ENCODE measurements at places on chromosomes 4 and X.

- DNase-seq: no peak
Observed at GRCh38 chr4:185479507-185479971, 8.0 kb upstream of the CCDC110 start.

- no peak for DNase-seq
Observed at GRCh38 chr4:924107-925096, 7.7 kb downstream of the GAK start.

- DNase-seq: peak; percentile 84
Observed at GRCh38 chr4:92234393-92235176, 69.2 kb upstream of the GRID2 start.

DNA sequence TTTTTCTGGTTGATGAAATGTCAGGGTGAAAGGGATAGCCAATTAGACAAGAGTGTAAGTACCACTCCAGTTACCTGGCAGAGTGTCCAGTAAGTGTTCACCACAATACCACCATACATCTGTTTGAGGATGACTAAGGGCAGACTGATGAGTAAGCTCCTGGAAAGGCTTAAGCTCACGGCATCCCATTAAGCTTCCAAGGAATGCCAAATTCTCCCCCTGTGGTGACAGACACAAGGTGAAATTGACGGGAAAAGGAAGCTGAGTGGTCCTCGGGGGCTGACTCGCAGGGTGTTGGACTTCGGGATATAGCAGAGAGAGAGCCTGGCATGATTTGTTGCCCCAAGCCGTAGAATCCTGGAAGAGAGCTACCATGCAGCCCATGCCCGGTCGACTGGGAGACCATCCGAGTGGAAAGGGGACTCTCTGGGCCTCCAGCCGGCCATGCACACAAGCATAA lies 7.6 kb upstream of the BST1 start:
- peak; percentile 92 for DNase-seq

GRCh38 chr4:15598644-15599043 lies 56.5 kb downstream of the FBXL5 start:
- no peak for DNase-seq

GRCh38 chrX:123906557-123907316 lies 46.9 kb downstream of the XIAP start:
- no peak for DNase-seq

DNA sequence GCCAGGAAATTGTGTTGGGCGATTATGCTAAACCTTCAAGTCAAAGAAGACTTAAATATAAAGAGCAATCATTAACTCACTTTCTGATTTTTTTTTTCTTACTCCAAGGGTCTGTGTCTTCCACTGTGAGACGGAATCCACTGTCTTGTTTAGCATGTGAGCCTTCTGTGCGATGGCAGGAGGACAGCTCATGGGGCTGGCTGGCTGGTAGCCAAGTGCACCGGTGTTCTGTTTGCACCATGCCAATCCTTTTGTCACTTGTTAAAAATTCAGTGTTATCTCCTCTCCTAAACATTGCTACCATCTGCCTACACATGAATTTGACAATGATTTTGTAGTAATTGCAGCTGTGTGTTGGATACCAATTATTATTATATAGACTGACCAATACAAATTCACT lies 1056.3 kb upstream of the IGFBP7 start:
- no peak for DNase-seq

GRCh38 chrX:72532366-72532765 lies 40.3 kb downstream of the HDAC8 start:
- no peak for DNase-seq

DNA sequence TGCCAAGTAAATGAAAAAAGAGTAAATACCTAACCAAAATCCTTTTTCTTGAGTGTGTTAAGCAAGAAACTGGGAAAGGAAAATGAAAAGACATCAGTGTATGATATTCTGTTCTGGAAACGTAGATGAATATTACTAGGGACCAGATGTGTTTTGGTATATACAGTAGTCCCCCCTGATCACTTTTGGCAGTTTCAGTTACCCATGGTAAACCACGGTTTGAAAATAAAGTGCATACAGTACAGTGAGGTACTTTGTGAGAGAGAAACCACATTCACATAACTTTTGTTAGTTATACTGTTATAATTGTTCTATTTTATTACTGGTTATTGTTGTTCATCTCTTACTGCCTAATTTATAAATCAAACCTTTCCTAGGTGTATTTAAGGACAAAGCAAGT lies 250.9 kb downstream of the TENM3 start:
- DNase-seq: no peak

DNA sequence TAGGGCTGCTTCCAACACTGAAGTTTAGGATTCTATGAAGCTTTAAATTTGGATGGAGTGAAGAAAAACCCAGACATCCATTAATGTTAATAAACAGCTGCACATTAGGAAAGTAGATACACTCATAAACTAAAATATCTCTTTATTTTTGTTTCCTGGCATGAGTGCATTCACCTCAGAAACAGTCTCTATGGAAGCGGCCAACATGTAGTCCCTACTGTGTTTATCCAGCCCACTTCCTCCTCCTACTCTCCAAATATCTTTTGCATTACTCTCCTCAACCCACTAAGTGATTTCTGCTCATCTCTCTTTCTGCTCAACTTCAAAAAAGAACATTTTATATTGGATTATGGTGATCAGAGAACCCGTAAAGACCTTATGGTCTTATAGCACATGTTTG lies 180.3 kb upstream of the MXRA5 start:
- DNase-seq: no peak

GRCh38 chr4:2962614-2963174 lies 512 bp downstream of the NOP14 start:
- DNase-seq: no peak

- no peak for DNase-seq
Observed at GRCh38 chrX:9482408-9482807, 17.6 kb downstream of the TBL1X start.

- DNase-seq: no peak
Observed at GRCh38 chr4:8847764-8848163, 23.9 kb downstream of the HMX1 start.

DNA sequence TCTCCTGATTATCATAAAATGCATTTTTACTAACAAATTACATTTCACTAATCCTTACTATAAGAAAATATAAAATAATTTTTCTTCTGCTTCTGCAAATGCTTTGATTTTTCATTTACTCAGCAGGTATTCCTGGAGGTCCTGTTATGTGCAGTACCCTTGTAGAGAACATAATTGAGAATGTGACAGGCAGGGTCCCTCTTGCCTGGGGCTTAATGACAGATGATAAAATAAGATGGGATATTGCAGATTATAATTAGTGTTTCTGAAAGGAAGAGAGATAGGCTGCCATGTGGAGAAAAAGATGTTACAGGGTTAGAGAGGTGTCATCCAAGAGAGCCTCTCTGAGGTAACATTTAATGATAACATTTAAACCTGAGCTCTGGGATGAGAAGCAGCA lies 128.9 kb downstream of the MAD2L1 start:
- DNase-seq: no peak

GRCh38 chr4:76758290-76758882 lies 139.6 kb downstream of the SOWAHB start:
- DNase-seq: no peak

DNA sequence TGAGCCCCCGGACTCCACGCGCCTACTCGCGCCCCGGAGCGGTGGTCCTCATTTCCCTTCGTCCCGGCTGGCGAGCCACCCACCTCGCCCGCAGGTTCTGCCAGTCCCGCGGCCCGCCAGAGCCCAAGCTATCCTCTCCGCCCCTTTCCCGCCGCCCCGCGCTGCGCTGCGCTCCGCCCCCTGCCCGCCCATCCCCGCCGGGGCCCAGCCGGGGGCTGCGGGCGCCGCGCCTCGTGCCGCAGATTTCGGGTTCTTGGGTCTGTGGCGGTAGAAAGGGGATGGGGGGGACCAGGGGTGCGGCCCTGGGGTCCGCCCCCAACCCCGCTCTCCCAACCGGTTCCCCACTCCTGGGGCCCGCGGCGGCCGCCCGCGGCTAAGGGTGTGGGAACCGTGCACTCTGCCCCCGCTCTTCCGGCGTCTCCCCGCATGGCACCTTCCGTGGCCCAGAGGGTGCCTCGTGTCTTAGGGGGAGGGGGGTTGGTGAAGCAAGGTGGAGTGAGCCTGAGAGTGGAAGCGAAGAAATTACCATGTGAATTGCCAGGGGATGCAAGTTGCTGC lies 650.8 kb upstream of the DIPK2B start:
- DNase-seq: no peak

- DNase-seq: no peak
Observed at GRCh38 chrX:12002876-12003275, 135.4 kb upstream of the FRMPD4 start.

- no peak for DNase-seq
Observed at GRCh38 chr4:142350871-142351270, 495.2 kb downstream of the INPP4B start.

DNA sequence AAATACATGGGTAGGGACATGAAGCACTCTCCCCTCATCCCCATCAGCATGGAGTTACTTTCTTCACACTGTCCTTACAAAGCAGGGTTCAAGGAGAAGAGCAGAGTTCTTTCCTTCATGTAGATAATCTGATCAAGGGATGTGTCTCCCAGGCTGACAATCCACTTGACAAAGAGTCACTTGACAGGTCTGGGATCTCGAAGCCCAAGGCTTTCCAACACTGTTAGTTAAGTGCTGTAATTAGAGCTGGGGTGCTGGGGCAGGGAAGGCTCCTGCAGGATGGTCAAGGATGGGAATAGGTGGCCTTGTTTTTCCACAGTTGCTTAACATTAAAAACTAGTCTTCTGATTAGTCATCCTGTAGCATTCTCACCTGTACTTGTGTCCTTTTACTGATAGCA lies 38.0 kb downstream of the CCNG2 start:
- DNase-seq: no peak

GRCh38 chrX:43813898-43814297 lies 68.4 kb downstream of the MAOB start:
- DNase-seq: no peak

DNA sequence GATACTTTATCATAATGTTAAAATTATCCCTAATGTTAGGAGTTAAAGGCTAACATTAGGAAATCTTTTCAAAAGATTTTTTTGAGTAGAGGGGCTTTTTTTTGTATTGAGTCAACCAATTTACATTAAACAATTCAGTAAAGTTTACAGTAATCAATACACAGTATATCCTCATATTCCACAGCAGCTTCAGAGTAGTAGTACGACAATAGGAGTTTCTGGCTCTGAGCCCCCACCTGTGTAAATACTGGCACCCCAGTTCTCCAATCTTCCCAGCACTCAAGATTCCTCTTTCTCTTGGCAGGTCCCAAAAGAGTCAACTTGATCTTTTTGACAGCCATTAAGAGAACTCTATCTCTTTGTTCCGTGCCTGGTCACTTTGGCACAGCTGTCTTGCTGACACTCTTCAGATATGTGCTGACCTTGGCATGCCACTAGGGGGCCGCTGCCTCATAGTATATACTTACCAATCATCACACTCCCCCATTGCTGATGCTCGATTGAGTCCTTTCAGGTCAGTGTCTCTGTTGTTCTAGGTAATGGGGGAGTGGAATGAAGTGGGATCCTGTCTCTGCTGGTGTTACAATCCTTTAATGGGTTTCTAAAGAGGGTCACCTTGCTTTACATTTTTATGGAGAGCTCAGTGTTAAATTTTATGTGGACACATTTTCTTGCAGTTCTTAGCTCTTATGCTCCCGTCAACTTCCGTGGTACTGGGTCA lies 19.5 kb upstream of the CCNI start:
- DNase-seq: no peak

DNA sequence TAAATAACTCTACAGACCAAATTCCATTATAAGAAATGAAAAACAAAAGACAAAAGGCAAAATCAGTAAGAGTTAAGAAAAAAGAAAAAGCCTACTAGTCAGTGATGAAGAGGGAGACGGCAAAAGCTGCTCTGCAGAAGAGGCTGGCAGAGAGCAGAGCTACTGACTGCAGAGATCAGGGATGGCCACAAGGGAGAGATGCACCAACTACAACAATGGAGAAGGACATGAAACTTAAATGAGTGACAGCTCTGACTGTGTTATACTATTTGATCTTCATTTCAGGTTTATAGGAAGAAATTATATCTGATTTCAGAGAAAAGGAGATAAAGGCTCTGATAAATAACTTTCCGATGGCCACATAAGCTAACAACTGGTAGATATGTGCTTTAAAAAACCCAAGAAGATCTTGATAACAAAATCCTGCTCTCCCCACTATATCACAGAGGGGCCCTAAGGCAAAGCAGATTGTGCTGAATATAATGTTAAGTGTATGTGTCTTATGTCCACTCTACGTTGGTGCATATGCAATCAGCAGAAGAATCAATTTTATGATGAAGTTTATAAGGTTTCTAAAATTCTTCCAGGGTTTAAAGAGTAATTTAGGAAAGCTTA lies 58.4 kb upstream of the COX18 start:
- DNase-seq: no peak

DNA sequence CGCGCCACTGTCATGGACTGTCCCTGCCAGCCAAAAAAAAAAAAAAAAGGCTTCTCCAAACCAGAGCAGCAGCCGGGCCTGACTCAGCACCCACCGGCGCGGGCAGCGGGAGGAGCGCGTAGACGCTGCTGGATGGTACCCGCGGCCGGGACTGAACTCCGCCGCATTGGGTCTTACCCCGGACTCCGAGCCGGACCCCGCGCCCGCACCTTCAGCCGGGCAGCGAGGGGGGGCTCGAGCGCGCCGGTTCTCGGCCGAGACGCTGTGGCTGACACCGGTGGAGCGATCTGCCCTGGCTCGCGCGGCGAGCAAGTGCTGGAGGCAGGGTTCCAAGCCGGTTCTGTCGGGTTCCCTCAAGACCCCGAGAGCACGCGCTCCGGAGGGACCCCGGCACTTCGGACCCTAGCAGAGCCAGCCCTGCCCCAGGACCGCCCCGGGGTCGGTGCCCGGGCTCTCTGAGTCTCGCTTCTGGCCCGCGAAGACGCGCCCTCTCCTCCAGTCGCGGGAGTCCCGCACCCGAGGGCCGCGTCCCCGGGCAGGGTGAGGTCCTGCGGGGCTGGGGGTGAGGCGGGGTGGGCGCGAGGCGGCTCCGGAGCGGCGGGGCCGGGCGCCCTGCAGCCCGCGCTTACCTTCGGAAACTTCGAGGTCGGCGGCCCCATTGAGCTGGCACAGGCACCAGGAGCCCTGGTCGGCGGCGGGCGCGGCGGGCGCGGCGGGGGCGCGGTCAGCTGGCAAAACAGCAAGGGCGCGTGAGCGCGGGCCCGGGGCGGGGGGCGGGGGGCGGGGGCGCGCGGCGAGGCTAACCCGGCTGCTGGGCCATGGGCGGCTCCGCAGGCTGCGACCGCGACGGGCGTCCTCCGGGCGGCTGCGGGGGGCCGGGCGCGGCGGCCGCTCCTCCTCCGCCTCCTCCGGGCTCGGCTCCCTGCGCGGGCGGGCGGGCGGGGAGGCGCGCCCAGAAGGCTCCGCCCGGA lies 11.8 kb upstream of the MAN2B2 start:
- no peak for DNase-seq

GRCh38 chr4:174521800-174522182 lies 497 bp downstream of the HPGD start:
- DNase-seq: no peak

- no peak for DNase-seq
Observed at GRCh38 chrX:44890247-44890646, 17.3 kb downstream of the KDM6A start.

DNA sequence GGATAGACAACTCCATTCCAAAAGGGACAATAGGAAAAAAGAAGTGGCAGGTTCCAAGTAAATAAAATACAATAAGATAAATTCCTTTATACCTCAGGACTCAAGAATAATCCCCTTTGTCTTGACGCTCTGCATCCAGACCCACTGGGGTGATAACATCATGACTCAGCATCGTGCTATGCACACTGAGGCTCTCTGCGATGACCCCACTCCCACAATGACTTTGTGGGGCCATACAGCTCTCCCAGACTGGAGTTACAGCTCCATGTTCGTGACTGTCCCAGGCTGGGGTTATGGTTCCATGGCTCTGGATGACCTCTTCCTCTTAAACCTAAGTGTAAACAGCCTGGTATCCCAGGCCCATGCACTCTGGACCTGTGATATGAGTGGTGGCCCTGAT lies 254.5 kb upstream of the ADGRL3 start:
- no peak for DNase-seq

- DNase-seq: no peak
Observed at GRCh38 chr4:82528074-82528473, 33.7 kb downstream of the TMEM150C start.

Measured in GM04503 (cell line).